Activated naive CD4-positive, alpha-beta T cell treated with anti-CD3 and anti-CD28 coated beads for 36 hours (primary cell): ENCODE measurements at places on chromosomes 12 and 14. TPM values are rescaled to one million over a fixed set of nuclear protein-coding genes. Genes with fewer than 3 reads are reported as not detected.

PHLDA1 gene
- total RNA-seq, result 2.7 TPM

SDSL gene
- not detected for total RNA-seq

TTC8 gene
- total RNA-seq, result 1.9 TPM

GLI1 gene
- not detected for total RNA-seq

SLC15A5 gene
- total RNA-seq, result not detected

RD3L gene
- total RNA-seq, result not detected

ACVRL1 gene
- total RNA-seq, result not detected

HVCN1 gene
- total RNA-seq, result 3.1 TPM

TBX3 gene
- total RNA-seq, result not detected
